H7 (cell line): ENCODE measurements at places on chromosomes 2 and 18.

GRCh38 chr2:77807531-77808215 lies 285.5 kb upstream of the LRRTM4 start:
- no peak for DNase-seq

DNA sequence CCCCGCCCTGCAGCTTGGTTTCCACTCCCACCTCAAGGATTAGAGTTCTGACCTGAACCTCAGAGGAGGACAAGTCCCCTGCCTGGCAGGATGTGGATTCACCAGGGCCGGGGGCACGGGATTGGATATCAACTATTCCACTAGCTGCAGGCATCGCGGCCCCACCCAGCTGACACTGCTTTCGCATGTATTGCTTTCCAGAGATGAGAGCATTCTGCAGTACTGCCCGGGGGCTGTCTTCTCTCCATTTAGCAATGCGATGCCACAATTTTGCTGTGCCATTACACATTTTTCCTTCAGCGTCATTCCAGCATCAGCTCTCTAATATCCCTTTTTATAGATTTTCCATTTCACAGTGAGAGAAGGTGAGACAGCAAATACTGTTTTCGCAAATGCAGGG lies 42.0 kb downstream of the CTIF start:
- DNase-seq, result peak; percentile 68

- DNase-seq, result no peak
Measured at GRCh38 chr2:203763241-203763937, 57.0 kb downstream of the CD28 start.

DNA sequence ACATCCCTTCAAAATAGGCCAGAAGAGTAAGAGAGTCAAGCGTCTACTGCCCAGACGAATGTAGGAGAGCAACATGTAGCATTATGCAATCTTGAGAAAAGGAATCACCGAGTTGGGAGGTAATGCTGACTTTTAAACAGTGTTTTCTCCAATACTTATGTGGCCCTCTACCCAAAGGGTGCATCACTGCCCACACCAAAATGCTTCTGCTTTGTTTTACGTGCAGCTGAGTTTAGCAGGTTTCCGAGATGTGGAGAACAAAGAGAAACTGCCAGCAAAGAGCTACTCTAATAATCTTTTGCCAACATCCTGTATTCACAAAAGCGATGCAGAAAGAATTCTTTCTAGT lies 63.4 kb upstream of the ZEB2 start:
- no peak for DNase-seq

DNA sequence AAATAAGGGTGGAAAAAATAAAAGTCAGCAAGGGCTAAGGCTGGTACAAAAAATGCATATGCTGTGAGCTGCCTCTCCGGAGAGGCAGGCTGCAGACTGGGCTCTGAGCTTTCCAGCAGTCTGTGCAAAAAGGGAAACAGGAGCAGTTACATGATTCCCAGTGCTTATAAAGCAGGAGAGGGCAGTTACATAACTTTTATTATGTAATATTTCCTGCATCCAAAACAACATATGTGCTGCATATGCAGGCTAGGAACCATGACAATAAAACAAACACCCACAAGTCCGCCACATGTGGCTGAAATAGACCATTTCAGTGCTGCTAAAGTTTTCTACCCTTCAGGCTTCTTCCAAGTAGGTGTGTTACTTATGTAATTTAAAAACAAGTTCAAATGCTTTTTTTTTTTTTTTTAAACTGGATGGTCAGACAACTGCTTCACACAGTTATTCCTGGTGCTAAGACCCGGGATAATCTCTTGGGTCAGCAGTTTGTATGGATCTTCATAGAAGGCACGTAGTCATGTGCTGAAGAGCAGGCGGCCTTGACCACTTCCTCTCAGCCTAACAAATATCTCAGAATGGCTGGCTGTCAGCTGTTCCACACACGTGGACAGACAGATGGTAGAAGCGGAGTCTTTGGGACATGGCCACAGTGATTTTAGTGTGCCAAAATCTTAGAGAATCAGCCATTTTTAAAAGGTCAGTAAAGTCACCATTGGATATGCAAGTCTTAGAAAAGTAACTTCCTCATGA lies 43.5 kb downstream of the ARMC9 start:
- no peak for DNase-seq

GRCh38 chr2:119837350-119837749 lies 77.6 kb downstream of the PTPN4 start:
- peak; percentile 15 for DNase-seq

DNA sequence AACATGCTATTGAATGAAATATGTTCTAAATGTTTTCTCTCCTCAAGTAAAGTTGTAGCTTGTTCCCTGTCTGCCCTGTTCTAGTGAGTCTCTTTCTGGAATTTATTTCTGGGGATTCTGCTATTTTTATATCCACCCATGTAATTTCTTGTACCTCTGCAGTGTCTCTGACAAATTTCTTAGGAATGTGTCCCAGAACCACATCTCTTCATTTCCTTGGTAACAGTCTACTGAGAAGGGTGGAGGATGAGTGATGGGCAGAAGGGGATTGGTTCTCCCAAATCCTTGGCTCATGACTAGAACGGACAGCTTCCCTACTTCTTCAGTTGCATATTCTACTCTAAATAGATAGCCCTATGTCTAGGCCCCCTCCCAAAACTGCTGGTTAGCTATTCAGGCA lies 490.6 kb upstream of the LINC00305 start:
- DNase-seq, result no peak

- DNase-seq, result no peak
Measured at GRCh38 chr18:44128365-44128764, 552.3 kb upstream of the SETBP1 start.

- DNase-seq, result no peak
Measured at GRCh38 chr2:11237122-11237521, 81.9 kb downstream of the SLC66A3 start.

- no peak for DNase-seq
Measured at GRCh38 chr18:5451871-5452270, 91.9 kb downstream of the EPB41L3 start.

- no peak for DNase-seq
Measured at GRCh38 chr2:205762881-205763280, 80.6 kb downstream of the NRP2 start.

DNA sequence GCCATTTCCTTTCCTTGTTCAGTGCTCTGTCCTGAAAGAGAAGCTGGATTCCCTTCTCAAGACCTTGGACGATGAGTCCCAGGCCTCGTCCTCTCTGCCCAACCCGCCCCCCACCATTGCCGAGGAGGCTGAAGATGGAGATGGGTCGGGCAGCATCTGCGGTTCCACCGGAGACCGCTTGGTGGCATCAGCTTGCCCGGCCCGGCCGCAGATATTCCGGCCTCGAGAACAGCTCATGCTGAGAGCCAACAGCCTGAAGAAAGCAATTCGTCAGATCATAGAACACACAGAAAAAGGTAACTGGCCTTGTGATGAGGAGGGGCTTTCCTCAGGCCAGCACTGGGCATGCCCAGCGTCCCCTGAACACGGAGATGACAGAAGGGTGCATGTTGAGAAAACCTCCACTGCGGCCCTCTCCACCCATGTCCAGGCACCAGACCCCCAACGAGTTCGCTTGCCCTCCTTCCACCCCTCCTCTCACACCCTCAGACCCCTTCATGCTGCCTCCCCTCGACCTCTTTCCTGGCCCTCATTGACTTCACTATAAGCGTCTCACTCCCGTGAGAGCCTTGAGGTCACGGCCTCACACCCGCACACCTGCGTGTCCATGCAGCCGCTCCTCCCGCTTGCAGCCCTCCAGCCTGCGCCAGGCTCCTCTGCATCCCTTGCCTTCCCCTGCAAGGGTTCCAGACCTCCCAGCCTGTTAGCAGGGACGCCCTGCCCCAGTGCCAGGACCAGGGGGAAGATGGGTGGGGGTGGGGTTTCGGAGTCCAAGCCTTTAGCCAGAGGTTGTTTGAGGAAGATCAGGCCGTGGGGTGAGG lies 95.0 kb downstream of the DGKD start:
- DNase-seq, result peak; percentile 95

GRCh38 chr2:73197579-73197978 lies 4.8 kb upstream of the NOTO start:
- no peak for DNase-seq

DNA sequence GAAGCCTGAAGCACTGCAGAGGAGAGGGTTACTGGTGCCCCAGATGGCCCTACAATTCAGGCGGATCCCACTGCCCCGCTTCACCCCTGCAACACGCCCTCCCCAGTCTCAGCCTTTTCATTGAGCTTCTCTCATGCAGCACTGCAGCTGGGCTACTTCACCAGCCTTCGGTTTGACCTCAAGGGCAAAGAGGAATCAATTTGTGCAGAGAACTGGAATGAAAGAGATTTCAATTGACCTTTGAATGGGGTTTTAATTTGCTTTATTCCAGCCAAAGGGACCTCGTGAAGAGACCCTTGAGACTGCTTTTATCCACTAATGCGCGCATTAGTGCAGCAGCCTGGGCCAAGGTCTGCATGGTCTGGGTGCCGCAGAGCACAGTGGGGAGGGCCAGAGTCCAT lies 8.8 kb upstream of the POMC start:
- DNase-seq, result no peak

DNA sequence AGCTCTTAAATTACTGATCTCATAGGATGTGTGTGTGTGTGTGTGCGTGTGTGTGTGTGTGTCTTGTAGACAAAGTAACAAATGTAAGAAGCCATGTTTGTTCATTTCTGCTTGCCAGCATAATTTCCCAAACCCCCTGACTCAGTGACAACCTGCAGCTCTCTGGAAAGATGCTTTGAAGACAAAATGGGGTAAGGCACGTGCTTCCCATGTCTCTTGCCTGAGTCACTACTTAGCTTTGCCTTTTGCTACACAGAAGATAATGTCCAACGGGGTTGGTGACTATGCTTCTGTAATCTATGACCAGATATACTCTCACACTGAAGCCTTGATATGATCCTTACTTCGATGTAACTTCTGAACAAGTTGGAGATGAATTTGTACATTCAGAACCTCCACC lies 332.0 kb downstream of the SLC4A3 start:
- DNase-seq, result no peak
